Left hindlimb (tissue), 1 donor: ENCODE measurements at places on chromosomes 2 and 18.

- DNase-seq = no peak
Measured at GRCh38 chr18:59298871-59299270, 19.6 kb downstream of the CPLX4 start.

DNA sequence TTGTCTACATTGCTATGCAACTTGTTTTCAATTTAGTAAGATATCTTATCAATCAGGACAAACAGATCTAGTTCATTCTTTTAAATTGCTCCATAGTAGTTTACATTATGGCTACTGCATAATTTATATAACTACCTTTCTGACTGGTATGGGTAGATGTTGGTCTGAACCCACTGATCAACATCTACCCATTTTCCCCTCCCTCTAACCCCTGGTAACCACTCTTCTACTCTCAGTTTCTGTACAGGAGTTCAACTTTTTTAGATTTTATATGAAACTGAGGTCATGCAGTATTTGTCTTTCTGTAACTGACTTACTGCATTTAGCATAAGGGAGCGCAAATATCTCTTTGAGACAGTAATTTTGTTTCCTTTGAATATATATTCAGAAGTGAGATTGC, 73.2 kb downstream of the ITSN2 start:
- no peak for DNase-seq

DNA sequence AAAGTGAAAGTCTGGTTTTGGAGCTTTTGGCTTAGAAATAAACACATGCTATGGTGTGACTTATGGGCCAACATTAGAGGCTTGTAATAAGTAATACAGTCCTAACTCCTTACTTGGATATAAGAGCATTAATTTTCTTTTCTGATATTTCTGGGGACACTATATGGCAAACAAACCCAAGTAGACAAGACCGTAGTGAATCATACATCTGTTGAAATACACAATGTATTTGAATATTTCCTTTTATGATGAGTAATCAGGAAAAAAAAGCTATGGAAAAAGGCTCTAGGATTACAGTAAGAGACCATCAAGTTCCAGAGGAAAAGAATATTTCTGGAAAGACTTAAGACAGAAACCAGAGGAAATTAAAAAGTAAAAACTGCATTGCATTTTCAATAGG, 146.0 kb upstream of the CYP26B1 start:
- no peak for DNase-seq

DNA sequence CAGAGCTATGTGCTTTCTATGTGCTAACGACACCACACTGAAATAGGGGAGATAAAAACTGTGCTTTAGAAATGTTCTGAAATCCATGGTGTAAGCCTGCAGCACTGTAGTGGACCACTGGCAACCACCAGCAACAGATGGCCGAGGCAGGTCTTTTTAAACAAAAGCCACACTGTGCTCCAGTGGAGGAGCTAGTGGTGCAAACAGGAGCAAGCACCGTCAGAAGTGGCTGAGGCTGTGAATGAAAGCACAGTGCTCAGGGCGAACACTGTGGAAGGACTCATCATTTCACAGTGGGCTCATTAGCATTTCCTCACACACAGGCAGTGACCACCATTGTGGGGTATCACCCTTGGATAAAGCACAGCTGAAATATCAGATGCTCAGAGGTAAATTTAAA, 22.9 kb upstream of the MTX2 start:
- DNase-seq = no peak

DNA sequence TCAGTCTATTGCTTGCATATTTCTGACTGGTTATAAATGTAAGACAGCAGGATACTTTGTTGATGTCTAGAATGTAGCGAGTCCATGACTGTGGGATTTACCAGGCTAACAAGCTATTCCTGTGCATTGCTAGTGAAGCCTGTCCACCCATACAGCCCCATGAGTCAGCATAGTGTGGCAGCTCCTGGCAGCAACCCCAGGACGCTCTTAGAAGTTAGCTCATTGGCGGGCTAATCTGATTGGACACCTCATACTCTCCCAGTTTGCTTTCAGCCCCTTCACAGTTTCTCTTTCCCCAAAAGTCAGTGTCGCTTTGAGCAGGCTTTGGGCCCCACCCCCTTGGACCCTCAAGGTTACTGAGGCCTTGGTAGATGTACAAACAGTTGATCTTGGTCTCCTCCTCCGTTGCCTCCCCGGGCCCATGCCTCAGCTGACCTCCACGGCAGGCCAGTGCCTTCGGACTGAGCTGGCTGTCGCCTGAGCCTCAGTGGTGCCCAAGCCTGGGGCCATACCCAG, 48.0 kb downstream of the COA5 start:
- no peak for DNase-seq

DNA sequence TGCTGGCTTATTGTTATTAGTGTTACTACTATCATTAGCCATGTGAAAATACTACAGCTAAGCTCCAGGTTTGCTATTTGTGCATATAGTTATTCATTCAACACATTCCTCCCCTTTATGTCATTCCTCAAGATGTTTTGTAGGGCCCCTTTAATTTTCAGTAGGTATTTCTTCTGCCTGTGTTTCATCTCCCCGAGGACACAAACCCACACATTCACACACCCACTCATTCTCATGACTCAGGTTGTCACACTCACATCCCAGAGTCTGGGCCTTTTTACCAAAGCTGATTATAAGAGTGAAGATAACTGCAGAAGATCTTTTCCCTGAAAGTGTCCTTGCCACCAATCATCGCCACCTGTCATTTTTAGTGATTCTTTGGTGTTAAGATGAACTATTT, 68.6 kb upstream of the SPOPL start:
- DNase-seq = no peak

GRCh38 chr2:227822416-227823003, 8.9 kb downstream of the CCL20 start:
- no peak for DNase-seq

GRCh38 chr2:22990246-22990645, 394.7 kb upstream of the KLHL29 start:
- no peak for DNase-seq

GRCh38 chr2:231357931-231358330, 37.6 kb upstream of the B3GNT7 start:
- DNase-seq = no peak

DNA sequence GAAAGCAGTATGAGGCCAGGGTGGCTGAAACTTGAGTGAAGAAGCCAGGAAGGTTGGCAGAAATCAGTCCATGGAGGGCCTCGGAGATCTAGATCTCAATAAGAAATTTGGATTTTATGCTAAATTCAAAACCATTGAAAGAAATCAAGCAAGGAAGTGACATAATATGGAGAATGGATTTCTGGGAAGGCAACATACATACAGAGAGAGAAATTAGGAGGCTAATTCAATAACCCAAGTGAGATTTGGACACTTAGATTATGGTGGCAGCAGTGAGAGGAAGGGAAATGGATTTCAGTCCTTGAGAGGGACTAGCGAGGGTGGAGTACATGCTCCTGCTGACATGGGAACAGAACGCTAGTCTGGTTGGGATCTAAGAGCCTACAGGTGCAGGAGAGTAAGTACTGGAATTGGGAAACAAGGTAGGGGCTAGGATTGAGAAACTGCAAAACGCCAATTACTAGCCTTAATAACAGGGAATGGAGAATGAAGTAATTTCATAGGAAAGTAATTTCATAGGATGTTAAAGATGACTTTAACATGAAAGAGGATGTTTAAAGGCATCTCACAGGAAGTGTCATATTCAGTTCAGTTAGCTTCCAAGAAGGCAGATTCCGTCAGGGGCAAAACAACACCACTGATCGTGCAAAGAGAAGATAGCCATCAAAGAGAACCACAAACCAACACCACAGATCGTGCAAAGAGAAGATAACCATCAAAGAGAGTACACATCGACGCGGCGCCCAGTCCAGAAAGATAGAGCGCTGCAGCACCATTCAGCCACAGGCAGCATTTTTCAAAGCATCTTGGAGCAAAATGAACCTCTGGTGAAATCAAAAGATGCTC, 27.2 kb downstream of the CDKL4 start:
- no peak for DNase-seq

GRCh38 chr2:69311024-69311416, 76.0 kb downstream of the GFPT1 start:
- DNase-seq = no peak

DNA sequence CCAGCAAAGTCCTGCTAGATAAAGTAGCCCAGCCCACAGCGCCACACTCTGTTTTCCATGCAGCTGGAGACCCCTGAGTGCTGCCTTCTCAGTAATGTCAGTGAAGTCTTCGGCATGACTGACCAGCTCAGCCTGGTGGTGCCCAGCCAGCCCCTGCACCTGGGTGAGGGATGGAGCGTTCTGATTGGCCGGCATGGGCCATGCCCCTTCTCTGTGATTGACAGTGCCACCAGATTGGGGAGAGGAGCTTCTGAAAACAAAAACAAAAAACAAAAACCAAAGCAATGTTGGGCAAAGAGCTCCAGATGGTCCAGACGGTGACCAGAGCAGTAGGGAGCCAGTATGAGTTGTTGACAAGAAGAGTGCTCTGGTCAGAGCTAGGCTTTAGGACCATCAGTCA, 122.6 kb downstream of the DYSF start:
- no peak for DNase-seq

DNA sequence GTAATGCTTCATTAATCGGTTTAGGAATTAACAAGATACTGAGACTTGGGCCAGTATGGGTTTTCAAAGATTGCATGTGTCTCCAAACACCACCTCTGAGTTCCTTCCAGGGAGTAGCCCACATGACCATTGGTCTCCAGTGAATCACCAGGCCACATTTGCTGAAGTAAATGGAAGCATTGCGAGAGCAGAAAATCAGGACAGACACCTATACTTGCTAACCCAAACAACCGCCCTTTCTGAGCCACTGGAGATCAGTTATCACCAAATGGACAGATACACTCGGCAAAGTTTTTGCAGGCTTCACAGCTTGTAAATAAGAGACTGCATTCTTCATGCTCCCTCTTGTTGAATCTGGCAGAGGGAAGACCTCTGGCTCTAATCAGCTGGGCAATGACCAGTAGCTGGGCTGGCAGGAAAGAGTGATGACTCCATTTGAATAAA, 40.9 kb downstream of the GATA6 start:
- no peak for DNase-seq

GRCh38 chr2:138365581-138365980, 136.0 kb upstream of the SPOPL start:
- no peak for DNase-seq

DNA sequence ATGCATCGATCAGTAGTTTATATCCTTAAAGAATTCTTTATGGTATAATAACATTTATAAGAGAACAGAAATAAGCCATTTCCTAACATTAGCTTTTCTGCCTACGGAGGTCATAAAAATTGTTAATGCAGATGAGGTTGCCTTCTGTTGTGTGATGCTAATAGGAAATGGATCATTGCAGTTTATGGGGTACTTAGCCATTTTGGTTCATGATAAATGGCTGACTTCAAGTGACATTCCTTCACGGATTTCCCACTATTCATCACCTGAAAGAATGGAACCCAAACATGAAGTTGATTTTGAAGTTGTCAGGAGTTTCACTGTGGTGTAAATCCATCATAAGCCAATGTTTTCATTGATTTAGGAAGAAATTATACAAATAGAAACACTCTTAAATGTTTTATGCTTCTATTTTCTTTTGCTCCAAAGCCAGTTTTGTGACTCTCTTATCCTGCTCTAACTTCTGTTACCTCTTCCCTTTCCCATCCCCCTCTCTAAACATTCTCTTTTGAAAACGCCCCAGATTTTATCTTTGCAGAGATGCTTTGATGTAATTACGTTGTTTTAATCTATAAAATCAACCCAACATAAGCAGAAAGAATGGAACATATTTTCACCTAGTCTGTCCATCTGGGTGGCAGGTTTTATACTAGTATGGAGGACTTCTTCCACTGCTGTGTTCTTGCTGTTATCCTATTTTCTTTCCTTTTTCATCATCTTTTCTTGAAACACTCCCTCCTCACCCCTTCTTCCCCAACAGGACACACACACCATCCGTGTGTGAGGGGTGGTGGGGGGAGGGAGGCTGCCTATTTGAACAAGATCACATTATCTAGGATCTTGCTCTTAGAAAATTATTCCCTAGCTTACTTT, 58.2 kb downstream of the GREB1L start:
- no peak for DNase-seq

DNA sequence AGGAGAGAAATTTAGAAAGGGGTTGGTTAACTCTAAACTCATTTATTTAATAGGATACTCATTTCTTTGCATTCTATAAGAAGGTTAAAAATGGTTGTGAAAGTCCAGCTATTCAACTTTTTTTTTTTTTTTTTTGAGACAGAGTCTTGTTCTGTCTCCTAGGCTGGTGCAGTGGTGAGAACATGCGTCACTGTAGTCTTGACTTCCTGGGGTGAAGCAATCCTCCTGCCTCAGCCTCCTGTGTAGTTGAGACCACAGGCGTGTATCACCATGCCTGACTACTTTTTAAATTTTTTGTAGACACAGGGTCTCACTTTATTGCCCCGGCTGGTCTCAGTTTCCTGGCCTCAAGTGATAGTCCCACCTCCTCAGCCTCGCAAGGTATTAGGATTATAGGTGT, 11.9 kb downstream of the ELP2 start:
- no peak for DNase-seq

DNA sequence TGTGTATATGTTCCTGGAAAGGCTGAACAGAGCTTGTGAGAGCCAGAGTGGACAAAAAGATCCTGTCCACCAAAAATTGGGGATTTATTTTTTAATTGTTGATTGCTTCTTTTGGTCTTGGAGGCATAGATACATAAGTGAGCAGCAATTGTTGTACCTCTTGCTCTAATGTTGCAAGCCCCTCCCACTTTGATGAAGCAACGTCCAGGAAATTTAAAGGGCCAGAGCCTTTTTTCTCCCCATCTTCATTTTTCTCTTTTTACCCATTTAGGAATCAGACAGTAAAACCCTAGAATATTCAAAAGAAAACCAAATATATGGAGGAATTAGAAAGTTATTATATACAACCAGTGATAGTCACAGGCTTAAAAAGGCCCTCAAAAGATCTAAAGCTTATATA, 871.8 kb upstream of the NRXN1 start:
- no peak for DNase-seq

DNA sequence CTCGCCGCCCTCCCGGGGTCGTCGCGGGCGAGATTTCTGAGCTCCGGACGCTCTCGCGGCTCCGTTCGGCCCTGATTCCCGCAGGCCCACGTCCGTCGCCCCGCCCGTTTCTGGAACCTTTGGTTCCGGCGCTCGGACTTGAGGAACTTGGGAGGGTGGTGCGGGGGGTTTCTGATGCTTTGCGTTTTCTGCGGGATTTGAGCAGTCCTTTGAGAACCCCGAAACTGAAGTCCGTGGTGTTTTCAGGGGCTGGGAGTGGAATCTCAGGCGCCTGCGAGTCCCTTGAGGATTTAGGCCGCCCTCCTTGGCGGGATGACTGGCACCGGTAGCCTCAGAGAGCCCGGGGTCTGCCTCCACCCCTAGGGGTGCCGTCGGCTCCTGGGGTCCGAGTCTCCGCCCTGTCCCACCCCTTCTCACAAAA, 336 bp downstream of the THNSL2 start:
- no peak for DNase-seq

GRCh38 chr2:225354281-225354774, 45.2 kb upstream of the NYAP2 start:
- DNase-seq = no peak

GRCh38 chr2:228917220-228917619, 353.9 kb downstream of the PID1 start:
- DNase-seq = no peak
